ENCODE measurements at places on chromosomes 5 and 9.

GRCh38 chr5:87229780-87230179 is 37.9 kb upstream of the RASA1 start:
- no peak for DNase-seq

DNA sequence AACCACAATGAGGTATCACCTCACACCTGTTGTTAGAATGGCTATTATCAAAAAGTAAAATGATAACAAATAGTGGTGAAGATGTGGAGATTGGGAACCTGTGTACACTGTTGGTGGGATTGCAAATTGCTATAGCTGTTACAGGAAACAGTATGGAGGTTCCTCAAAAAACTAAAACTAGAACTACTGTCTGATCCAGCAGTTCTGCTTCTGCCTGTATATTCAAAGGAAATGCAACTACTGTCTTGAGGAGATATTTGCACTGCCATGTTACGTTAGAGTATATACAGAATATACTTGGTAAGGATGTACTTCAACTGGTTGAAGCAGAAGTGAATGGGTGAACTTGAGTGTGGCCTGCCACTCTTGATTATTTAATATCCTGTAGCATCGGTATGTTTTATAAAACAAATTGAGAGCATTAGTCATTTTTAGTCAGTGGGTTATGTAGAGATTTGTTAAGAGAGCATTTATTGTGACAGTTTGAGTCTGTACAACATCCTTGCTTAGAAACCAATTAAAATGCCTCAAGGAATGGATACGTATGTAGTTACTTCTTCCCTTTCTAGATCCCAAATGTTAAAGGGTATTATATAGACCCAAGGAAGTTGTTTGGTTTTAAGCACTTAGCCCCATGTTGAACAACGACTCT is 37.5 kb downstream of the ZCCHC7 start:
- DNase-seq, result no peak

DNA sequence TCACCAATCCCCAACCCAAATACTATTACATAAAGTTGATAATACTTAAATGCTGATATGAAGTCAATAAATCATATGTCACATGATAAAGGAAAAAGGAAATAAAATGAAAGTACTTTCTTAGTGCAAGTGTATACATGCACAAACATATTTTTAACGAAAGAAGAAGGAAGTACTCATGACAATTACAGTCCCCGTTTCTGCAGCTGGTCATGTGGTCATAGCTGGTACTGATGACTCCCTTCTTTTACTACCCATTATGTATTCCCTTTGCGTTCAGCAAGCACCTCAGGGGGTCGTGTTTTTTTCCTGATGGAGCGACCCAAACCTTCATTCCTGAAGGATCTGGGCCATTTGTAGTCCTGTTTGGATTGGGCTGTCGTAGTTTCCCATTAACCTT is 27.3 kb downstream of the CENPP start:
- DNase-seq, result no peak

- DNase-seq, result no peak
Observed at GRCh38 chr5:141862936-141863543, 15.2 kb downstream of the PCDH1 start.

GRCh38 chr5:141560725-141561483 is 57.9 kb downstream of the DIAPH1 start:
- no peak for DNase-seq

GRCh38 chr5:96387616-96388015 is 45.4 kb downstream of the PCSK1 start:
- no peak for DNase-seq

- no peak for DNase-seq
Observed at GRCh38 chr5:180438785-180439780, 55.1 kb upstream of the CNOT6 start.

DNA sequence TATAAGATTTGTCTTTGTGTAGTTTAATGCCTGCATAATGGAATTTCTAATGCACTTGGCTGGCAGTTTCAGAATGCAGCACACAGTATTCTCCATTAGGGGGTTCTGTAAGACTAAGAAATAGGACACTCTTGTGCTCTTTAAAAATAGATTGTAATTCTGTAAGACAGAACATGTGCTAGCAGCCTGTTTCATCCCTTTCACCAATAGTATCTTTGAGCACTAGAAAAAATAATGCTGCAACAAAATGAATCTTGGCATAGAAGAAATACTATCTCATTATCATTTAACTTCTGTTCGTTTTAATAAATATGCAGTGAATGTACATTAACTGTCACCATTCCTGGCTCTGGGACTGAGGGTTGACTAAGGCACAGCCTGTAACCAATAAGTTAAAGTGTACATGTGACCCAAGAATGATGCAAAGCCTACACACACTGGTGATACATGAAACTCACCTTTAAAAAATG is 23.8 kb upstream of the ZNF622 start:
- no peak for DNase-seq

DNA sequence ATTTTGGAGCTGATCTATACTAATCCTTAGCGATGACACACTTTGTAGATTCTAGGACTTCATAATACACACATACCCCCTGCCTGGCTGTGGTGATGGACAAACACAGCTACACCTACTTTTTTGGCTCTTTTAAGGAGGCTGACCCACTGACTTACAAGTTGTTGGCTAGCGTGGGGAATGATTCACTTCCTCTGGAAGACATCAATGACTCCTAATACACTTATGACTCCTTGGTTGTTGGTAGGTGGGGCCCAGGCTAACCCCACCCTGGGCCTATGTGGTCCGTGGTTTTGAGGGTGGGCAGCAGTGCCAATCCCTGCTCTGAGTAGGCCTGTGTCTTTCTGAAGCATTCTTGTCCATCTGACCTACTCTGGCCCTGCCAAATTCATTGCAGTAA is 144.4 kb downstream of the SLC12A2 start:
- DNase-seq, result no peak

Measured in stimulated activated CD4-positive, alpha-beta T cell treated with anti-CD3 and anti-CD28 coated beads, Interleukin-2, amount 100 ng/mL, for 48 hours (primary cell).